Inflammatory macrophage treated with lipopolysaccharide for 1 hour (primary cell): ENCODE measurements at places on chromosomes 3 and 15.

DNA sequence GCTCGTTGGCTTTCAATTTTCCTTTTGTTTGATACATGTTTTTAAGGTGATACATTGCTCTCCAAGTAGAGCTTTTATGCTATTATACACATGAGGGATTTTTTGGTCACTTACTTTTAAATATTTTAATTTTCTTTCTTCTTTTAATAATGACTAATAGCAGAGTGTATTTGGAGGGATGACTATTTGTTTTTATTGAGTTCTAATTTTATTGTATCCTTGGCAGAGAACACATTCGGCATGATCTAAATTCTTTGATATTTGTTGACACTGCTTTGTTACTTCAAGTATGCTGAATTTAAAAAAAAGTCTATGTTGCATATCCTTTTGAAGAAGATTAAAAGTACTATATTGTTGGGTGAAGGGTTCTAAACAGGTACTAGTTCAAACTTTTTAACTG, 149.9 kb upstream of the PDZRN3 start:
- DNase-seq = no peak

GRCh38 chr15:85452436-85452835, 72.0 kb downstream of the AKAP13 start:
- DNase-seq = no peak

DNA sequence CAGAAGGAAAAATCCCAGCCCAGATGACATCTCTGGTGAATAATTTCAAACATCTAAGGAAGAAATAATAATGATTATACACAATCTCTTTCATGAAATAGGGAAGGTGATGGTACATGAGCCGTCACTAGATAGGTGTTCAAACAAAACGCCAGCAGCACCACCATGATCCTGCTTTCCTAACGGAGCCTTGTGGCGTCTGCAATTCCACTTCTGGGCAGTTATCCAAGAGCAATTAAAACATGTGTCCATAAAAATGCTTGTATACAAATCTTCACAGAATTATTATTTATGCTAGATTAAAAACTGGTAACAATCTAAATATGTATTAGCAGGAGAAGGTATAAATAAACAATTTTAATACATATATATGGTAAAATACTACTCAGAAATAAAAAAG, 33.7 kb downstream of the RTP4 start:
- DNase-seq = no peak

GRCh38 chr3:121165397-121165837, 257.4 kb downstream of the STXBP5L start:
- no peak for DNase-seq

- DNase-seq = no peak
Measured at GRCh38 chr3:170203457-170203856, 18.8 kb upstream of the PRKCI start.

DNA sequence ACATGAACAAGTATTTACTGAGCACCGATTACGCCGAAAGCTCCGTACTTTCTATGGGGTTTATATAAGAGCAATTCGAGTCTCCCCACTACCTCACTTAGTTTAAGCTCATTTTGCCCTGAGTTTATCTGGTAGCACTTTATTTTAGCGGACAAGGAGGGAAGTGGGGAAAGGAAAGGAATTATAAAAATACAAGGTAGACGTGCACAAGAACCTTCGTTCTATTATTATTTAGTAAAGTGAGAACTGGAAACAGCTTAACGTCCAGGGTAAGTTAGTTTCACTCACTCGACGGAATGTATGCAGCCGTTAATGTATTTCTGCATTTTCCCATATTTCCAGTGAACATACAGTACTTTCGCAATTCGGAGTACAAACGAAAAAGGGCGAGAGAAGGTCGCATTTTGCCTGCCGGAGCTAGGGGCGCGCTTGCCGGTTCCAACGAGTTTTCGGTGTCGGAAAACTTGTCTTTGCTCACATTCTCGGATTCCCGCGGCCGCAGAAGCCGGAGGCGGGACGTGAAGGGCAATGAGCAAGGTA, 1.2 kb upstream of the STT3B start:
- DNase-seq = no peak
